Fibroblast of lung (primary cell): ENCODE measurements at places on chromosomes 2 and 18. TPM values are rescaled to one million over a fixed set of nuclear protein-coding genes. Genes with fewer than 3 reads are reported as not detected.

- no peak overlapping the region for H3K4me3 ChIP-seq
- no peaks in the 10 kb centered on the region for H3K4me1 ChIP-seq
- H3K36me3 ChIP-seq, result no peaks in the 10 kb centered on the region
- peaks cover 9% of the 10 kb centered on the region for H3K27me3 ChIP-seq
Observed at GRCh38 chr2:120250640-120251039, 2.0 kb upstream of the RALB start.

The RNF152 gene
- 15.2 and 24.4 TPM in 2 replicates for total RNA-seq

DNA sequence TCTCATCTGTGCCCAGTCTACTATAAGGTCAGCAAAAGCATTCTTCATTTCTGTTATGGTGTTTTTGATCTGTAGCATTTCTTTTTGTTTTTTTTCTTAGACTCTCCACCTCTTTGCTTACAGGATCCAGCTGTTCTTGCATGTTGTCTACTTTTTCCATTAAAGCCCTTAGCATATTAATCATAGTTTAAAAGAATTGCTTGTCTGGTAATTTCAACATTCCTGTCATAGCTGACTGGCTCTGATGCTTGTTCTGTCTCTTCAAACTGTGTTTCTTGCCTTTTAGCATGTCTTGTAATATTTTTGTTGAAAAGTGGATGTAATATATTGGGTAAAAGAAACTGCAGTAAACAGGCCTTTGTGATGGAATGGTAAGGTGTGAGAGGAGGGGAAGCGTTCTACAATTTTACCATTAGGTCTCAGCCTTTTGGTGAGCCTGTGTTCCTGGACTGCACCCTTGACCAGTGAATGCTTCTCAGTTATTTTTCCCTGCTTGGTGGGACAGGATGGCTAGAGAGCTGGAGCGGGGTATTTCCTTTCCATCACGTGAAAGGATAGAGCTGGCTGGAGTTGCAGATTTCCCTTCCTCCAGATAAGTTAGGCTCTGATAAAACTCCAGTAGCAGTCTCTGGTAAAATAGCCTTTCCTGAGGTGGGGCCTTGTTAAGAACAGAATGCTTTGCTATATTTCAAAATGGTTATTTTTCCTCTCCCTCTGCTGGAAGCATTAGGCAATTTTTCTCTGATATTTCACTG lies 65.4 kb downstream of the PLA2R1 start:
- H3K27ac ChIP-seq, result no peak overlapping the region
- DNase-seq, result peak; percentile 71
- H3K36me3 ChIP-seq, result no peaks in the 10 kb centered on the region
- no peaks in the 10 kb centered on the region for H3K27me3 ChIP-seq

- no peak for DNase-seq
- no peaks in the 10 kb centered on the region for H3K36me3 ChIP-seq
- no peaks in the 10 kb centered on the region for H3K27me3 ChIP-seq
Observed at GRCh38 chr18:36200354-36200771, 13.1 kb downstream of the MOCOS start.

DNA sequence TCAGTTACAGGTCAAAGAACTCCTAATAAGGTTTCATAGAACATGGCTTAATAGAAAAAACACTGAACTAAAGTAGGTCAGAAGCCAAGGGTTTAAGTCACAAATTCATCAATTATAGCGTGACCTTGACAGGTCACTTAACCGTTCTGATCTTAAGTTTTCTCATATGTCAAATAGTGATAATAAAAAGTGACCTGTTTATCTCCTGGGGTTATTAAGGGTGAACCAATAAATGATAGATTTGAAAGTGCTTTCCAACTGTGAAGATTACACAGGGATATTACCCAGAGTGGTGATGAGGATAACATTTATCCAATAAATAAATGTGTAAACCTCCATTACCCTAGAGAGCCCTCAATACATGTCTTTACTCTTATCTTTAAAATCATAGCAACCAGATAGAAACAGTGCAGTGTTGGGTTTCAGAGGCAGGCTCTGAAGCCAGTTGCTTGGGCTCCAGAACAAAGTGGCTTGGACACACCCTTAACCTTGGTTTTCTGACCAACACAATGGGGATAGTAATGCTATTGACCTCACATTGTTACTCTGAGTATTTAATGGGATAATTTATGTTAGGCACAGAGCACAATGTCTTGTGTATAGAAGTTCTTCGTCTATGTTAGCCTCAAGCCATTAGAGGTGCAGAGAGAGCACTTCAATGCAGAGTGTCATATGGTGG lies 48.6 kb downstream of the KLHL14 start:
- no peaks in the 10 kb centered on the region for H3K36me3 ChIP-seq
- no peak overlapping the region for H3K27ac ChIP-seq
- DNase-seq, result no peak
- H3K27me3 ChIP-seq, result no peaks in the 10 kb centered on the region

- no peaks in the 10 kb centered on the region for H3K36me3 ChIP-seq
- H3K27me3 ChIP-seq, result no peaks in the 10 kb centered on the region
- no peak overlapping the region for H3K27ac ChIP-seq
- DNase-seq, result no peak
- H3K4me3 ChIP-seq, result no peak overlapping the region
- H3K4me1 ChIP-seq, result no peaks in the 10 kb centered on the region
Observed at GRCh38 chr2:12897181-12897580, 180.4 kb downstream of the TRIB2 start.

The CYBRD1 gene
- total RNA-seq, result 227 and 334 TPM in 2 replicates

- no peaks in the 10 kb centered on the region for H3K27me3 ChIP-seq
- H3K27ac ChIP-seq, result peak overlapping the region; percentile 87
- DNase-seq, result no peak
Observed at GRCh38 chr2:19989342-19989666, 601 bp downstream of the WDR35 start.

DNA sequence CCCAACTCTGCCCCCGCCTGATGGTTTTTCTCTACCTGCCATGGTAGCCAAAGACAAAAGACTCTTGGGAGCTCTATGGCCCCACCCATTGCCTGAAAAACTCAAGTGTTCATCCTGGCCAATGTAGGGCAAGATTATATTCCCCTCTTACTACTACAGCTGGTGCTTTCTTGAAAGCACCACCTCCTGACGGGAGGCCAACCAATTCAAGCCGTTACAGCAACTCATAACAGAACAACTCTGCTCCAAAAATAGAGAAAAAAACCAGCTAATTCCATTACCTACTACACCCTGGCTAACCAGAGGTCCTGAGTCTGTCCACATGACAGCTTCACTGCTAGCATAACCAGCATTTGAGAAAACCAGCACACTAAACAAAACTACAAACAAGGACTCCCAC lies 127.5 kb upstream of the GAREM1 start:
- DNase-seq, result no peak
- no peak overlapping the region for H3K4me3 ChIP-seq
- no peaks in the 10 kb centered on the region for H3K36me3 ChIP-seq
- no peaks in the 10 kb centered on the region for H3K4me1 ChIP-seq

DNA sequence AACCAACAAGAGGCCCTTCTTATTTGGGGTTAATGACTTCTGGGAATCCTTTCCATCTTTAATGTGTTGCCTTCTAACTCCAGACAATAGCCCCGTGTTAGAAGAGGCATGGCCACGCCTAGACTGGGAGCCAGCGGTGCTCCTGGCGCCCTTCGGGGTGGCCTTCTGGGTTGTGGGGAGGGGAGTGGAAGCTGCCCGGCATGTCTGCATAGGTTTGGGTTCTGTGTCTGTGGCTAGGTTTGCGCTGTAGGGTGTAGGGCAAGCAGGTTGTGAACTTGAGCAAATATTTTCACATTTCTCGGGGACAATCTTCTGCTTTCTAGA lies 40.4 kb downstream of the CELF4 start:
- H3K4me3 ChIP-seq, result no peak overlapping the region
- DNase-seq, result no peak
- no peak overlapping the region for H3K27ac ChIP-seq
- no peaks in the 10 kb centered on the region for H3K36me3 ChIP-seq

The ME2 gene
- total RNA-seq, result 43.9 and 57.0 TPM in 2 replicates

GRCh38 chr2:67528320-67528719 lies 131.2 kb downstream of the ETAA1 start:
- no peak overlapping the region for H3K27ac ChIP-seq
- no peaks in the 10 kb centered on the region for H3K27me3 ChIP-seq
- no peaks in the 10 kb centered on the region for H3K36me3 ChIP-seq
- no peak for DNase-seq
- no peaks in the 10 kb centered on the region for H3K4me1 ChIP-seq
- no peak overlapping the region for H3K4me3 ChIP-seq

GRCh38 chr2:166632616-166633015 lies 138.6 kb upstream of the SCN7A start:
- no peak overlapping the region for H3K4me3 ChIP-seq
- H3K27ac ChIP-seq, result no peak overlapping the region
- peak; percentile 100 for DNase-seq
- peaks cover 6% of the 10 kb centered on the region for H3K4me1 ChIP-seq
- H3K36me3 ChIP-seq, result no peaks in the 10 kb centered on the region
- H3K27me3 ChIP-seq, result no peaks in the 10 kb centered on the region

The GALNT5 gene
- total RNA-seq, result 32.4 and 199 TPM in 2 replicates

- H3K27me3 ChIP-seq, result no peaks in the 10 kb centered on the region
- H3K4me3 ChIP-seq, result no peak overlapping the region
- DNase-seq, result no peak
- no peak overlapping the region for H3K27ac ChIP-seq
- H3K36me3 ChIP-seq, result no peaks in the 10 kb centered on the region
Observed at GRCh38 chr18:60668583-60668982, 296.0 kb upstream of the MC4R start.

- no peak overlapping the region for H3K4me3 ChIP-seq
- DNase-seq, result peak; percentile 5
- H3K4me1 ChIP-seq, result no peaks in the 10 kb centered on the region
- no peak overlapping the region for H3K27ac ChIP-seq
- no peaks in the 10 kb centered on the region for H3K36me3 ChIP-seq
Observed at GRCh38 chr18:38695559-38696280, 1130.1 kb upstream of the CELF4 start.

DNA sequence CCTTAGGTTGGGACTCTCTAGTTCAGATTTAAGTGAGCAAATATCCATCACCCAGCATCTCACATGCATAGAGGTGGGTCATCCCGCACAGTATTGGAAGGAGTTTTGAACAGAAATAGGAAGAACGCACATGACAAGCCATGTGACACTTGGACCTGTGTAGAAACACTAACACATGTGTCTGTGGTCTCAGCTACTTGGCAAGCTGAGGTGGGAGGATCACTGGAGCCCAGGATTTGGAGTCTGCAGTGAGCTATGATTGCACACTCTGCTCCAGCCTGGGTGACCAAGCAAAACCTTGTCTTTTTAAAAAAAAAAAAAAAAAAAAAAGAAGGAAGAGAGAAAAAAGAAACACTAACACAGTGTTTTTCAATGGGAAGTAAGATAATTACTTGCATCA lies 5.4 kb upstream of the MTCL1 start:
- H3K4me3 ChIP-seq, result no peak overlapping the region
- peaks cover 16% of the 10 kb centered on the region for H3K4me1 ChIP-seq
- no peaks in the 10 kb centered on the region for H3K36me3 ChIP-seq
- no peaks in the 10 kb centered on the region for H3K27me3 ChIP-seq

The CNPPD1 gene
- total RNA-seq, result 22.6 and 33.5 TPM in 2 replicates

- no peaks in the 10 kb centered on the region for H3K36me3 ChIP-seq
- H3K27ac ChIP-seq, result no peak overlapping the region
- no peaks in the 10 kb centered on the region for H3K27me3 ChIP-seq
- DNase-seq, result no peak
Observed at GRCh38 chr2:174490051-174490450, 3.2 kb upstream of the GPR155 start.

The MYCN gene
- not detected in 2 replicates for total RNA-seq

The SRD5A2 gene
- total RNA-seq, result not detected in 2 replicates

DNA sequence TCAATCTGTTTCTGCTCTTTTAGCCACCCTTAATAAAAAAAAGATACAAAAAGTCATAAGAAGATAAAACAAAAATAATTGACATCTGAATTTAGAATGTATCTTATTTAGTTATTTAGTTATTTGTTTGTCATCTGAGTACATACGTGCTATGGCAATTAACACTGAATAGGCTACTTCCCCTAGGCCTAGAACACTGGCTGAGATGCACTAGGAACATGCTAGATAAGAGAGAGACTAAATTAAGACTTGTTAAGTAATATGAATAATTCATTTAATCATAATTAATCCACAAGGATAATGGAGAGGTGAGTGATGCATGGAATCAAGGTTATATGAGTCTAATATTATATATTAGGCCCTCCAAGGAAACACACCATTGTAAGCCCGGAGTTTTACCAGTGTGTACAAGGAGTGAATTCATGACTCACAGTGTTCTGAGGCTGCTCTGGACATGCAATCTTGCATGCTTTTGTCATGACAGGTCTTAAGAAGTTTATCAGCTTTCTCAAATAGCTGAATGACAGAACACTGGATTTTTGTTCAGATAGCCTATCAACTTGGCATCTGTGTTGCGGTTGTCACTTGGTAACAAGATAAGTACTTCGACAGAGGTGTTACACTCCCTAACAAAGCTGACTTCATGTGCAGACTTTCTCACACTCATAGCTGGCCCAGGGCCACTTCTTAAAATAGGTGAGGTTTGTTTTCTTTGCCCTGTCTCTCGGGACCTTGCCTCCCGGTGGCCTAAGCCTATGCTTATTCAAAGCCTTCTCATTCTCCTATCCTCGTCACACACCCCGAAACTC lies 5.0 kb upstream of the SERPINB2 start:
- peak; percentile 88 for DNase-seq
- H3K27me3 ChIP-seq, result no peaks in the 10 kb centered on the region
- H3K36me3 ChIP-seq, result no peaks in the 10 kb centered on the region
- H3K4me1 ChIP-seq, result peaks cover 7% of the 10 kb centered on the region

- no peak overlapping the region for H3K4me3 ChIP-seq
- no peak overlapping the region for H3K27ac ChIP-seq
Observed at GRCh38 chr2:107607054-107607453, 219.6 kb upstream of the RGPD4 start.
